Stomach (tissue), 19 donors: ENCODE measurements at places on chromosomes 11 and 22.
A peak's percentile ranks its signal among the peaks of the same experiment; 100 is the strongest.

GRCh38 chr11:26860895-26861294, 133.0 kb upstream of the FIBIN start:
- H3K4me3 ChIP-seq = no peak overlapping the region
- DNase-seq = no peak
- no peaks in the 10 kb centered on the region for H3K27me3 ChIP-seq
- H3K4me1 ChIP-seq = no peaks in the 10 kb centered on the region
- H3K27ac ChIP-seq = no peak overlapping the region

DNA sequence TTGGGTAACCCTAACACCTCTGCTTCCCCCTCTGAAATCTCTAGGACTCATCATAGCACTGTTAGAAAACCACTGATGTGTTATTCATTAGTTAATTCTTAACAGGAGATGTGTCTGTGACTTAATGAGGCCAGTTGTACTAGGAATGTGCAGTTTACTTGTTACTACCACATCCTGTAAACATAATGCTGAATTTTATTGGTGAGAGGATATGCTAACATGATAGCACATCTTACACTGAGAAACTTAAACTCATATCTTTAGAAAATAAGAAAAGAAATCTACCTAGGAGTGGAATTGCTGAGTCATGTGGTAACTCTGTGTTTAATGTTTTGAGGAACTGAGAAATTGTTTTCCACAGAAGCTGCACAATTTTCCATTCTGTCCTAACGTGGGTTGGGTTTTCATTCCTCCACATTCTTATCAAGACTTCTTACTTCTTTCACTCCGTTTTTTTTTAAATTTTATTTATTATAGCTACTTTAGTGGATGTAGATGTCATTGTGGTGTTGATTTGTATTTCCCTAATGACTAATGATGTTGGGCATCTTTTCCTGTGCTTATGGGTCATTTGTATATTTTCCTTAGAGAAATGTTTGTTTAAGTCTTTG, 33.7 kb downstream of the RNF121 start:
- H3K36me3 ChIP-seq = peaks cover 54% of the 10 kb centered on the region
- no peak overlapping the region for H3K27ac ChIP-seq
- no peak overlapping the region for H3K4me3 ChIP-seq
- H3K4me1 ChIP-seq = no peaks in the 10 kb centered on the region

- no peak overlapping the region for H3K4me3 ChIP-seq
- no peak for DNase-seq
- H3K27ac ChIP-seq = no peak overlapping the region
Measured at GRCh38 chr22:20223421-20224255, 44.5 kb downstream of the RTN4R start.

DNA sequence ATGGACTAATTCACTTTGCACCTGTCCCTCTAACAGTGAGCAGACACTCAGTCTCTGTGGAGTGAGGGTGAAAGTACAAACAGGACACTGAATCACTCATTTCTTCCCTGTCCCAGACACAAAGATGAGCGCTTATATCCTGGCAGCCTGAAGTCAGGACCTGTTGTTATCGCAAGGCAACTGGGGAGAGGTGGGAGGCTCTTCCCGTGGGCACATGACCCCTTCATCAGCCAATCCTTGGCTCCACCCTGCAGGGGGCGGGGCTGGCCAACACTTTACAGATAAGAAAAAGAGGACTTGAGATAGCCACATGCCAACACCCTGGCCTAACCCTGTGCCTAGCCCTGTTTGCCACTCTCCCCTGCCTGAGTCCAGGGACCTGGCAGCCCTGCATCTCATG, 29.5 kb upstream of the TESMIN start:
- H3K4me1 ChIP-seq = no peaks in the 10 kb centered on the region
- H3K27me3 ChIP-seq = no peaks in the 10 kb centered on the region
- peaks cover 100% of the 10 kb centered on the region for H3K36me3 ChIP-seq
- peak; percentile 87 for DNase-seq

DNA sequence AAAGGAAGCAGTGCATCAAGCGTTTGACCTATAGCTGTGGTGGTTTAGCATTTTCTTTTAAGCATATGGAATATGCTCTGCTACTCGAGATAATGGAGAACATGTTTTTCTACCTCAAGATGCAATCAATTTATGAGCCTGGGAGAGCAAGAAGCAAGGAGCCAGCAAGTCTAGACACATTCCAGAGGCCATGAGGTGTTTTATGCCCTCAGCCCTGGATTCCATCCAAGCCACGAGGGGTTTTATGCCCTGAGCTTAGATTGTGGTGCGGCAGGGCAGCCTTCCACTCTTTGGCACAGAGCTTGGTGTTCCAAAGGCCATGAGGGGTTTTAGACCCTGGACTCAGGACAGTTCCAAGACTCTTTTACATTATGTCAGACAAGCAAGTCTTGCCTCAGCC, 11.7 kb upstream of the DNAJB13 start:
- no peak for DNase-seq
- no peaks in the 10 kb centered on the region for H3K27me3 ChIP-seq
- no peak overlapping the region for H3K27ac ChIP-seq
- H3K36me3 ChIP-seq = peaks cover 3% of the 10 kb centered on the region
- H3K4me1 ChIP-seq = no peaks in the 10 kb centered on the region

DNA sequence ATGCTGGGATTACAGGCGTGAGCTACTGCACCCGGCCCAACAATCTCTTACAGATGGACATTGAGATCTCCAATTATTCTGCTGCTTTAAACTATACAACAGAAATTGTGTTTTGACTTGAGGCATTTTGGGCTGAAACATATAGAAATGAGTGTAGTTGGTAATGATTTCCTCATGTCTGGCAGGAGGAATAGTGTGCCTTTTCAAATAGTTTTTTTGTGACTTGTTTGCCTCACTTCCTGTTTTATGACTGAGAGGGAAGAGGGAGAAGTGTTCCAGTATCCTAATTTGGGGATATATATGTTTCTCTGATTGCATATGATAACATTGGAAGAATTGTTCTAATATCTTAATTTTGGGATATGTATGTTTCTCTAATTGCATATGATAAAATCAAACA, 40.2 kb downstream of the EP300 start:
- peaks cover 100% of the 10 kb centered on the region for H3K36me3 ChIP-seq
- H3K4me1 ChIP-seq = no peaks in the 10 kb centered on the region
- no peak overlapping the region for H3K27ac ChIP-seq
- H3K4me3 ChIP-seq = no peak overlapping the region
- no peak for DNase-seq

- no peaks in the 10 kb centered on the region for H3K4me1 ChIP-seq
- no peaks in the 10 kb centered on the region for H3K27me3 ChIP-seq
- no peak for DNase-seq
- H3K36me3 ChIP-seq = no peaks in the 10 kb centered on the region
- no peak overlapping the region for H3K4me3 ChIP-seq
Measured at GRCh38 chr11:131664816-131665215, 294.4 kb downstream of the NTM start.

GRCh38 chr11:130737866-130738431, 178.3 kb downstream of the SNX19 start:
- H3K4me3 ChIP-seq = no peak overlapping the region
- H3K4me1 ChIP-seq = peaks cover 10% of the 10 kb centered on the region
- no peaks in the 10 kb centered on the region for H3K36me3 ChIP-seq
- no peak overlapping the region for H3K27ac ChIP-seq
- H3K27me3 ChIP-seq = no peaks in the 10 kb centered on the region

- H3K4me1 ChIP-seq = peaks cover 10% of the 10 kb centered on the region
- no peak overlapping the region for H3K4me3 ChIP-seq
- H3K27me3 ChIP-seq = no peaks in the 10 kb centered on the region
Measured at GRCh38 chr11:93492464-93493251, 50.5 kb downstream of the SMCO4 start.

DNA sequence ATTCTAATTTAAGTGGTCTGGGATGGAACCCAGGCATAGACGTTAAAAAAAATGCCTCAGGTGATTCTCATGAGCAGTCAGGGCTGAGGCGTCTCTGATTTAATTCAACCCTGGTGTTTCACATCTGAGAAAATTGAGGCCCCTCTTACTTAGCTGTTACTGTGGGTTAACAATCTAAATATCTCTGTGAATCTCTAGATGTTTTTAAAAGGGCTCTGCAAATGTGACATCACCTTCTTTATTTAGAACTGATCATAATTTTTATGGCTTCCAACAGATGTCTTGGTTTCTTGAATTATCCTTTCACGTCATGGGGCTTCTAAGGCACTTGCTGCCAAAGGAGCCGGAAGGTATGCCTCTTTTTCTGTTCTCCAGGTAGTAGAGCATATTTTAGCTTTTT, 76.1 kb upstream of the LIN7C start:
- H3K36me3 ChIP-seq = no peaks in the 10 kb centered on the region
- H3K27me3 ChIP-seq = no peaks in the 10 kb centered on the region
- H3K4me3 ChIP-seq = no peak overlapping the region
- DNase-seq = no peak
- H3K27ac ChIP-seq = no peak overlapping the region
- H3K4me1 ChIP-seq = no peaks in the 10 kb centered on the region

DNA sequence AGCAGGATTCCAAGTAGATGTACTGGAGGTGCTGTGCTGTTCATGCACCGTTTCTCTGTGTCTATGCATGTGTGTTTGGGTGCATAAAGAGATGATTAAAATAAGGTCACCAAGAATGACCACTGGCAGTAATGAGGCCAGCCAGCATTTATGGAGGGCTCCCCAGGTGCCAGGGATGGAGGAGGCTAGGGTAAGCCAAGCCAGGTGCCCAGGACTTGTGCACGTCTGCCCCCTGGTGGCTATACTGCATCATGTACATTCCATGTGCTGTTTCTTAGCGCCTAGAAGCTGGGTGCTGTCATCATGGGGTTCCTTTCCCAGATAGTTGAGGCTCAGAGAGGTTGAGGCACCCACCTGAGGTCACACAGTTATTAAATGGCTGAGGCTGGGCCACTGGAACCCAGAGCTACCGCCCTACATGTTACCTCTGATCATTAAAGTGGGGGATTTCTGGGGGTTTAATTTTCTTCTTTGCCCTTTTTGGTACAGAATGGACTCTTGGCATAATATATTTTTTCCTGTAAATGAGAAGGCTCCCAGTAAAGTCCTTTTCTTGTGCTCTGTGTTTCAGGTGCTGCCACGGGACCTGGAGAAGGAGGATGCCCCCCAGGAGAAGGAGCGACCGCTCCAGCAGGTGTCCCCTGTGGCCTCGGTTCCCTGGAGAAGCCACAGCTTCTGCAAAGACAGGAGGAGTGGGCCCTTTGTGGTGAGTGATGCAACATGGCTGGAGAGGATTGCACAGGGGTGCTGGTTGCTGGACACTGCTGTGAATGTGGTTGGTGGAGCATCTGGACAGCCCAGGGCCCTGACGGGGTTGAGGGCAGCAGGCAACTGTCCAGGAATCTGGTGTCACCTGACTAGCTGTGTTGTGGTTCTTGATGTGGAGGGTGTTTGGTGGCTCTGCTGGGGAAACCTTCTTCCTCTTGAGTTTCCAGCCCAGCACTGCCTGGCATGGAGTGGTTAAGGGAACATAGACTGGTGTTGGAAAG, 96.4 kb downstream of the KIAA1671 start:
- H3K4me3 ChIP-seq = no peak overlapping the region
- no peaks in the 10 kb centered on the region for H3K4me1 ChIP-seq
- peaks cover 19% of the 10 kb centered on the region for H3K36me3 ChIP-seq
- no peaks in the 10 kb centered on the region for H3K27me3 ChIP-seq
- H3K27ac ChIP-seq = no peak overlapping the region

DNA sequence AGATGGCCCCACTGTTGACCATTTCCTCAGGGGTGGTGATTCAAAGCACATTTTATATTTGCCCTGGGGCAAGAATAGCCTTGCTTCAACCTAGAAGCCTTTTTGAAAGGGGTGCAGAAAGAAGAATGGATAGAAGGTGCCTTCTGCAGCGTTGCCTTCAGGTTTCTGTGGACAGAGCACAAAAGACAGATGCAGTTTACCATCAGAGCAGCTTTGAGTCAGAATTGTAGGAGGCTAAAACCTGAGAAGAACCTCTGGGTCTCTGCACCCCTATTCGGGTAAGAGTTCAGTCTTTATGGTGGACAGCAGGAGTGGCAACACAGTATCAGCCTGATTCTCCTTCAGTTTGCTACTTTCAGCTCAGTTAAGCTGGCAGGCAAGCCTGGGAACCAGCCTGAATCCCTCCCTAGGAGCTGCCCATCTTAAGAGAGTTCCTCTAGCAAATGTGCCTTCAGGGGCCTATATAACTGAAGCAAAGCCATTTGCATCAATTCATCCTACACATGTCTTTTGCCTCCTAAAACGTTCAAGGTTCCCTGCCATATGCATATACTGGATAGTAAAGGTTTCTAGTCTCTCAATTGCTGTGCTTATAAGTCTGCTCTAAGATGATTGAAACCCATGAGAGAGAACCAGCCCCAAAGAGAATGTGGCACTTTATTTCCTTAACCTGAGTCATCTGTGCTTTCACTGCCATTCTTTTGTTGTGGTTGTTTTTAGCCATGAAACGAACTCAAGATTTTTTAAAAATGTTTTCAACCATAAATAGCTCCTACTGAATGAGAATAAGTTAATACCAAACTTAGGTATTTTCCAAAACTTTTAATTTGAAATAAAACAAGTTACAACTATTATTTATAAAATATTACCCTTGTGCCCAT, 123.0 kb downstream of the TRIM44 start:
- DNase-seq = no peak
- no peak overlapping the region for H3K4me3 ChIP-seq
- no peak overlapping the region for H3K27ac ChIP-seq
- no peaks in the 10 kb centered on the region for H3K36me3 ChIP-seq
- H3K4me1 ChIP-seq = peaks cover 7% of the 10 kb centered on the region
- H3K27me3 ChIP-seq = no peaks in the 10 kb centered on the region

DNA sequence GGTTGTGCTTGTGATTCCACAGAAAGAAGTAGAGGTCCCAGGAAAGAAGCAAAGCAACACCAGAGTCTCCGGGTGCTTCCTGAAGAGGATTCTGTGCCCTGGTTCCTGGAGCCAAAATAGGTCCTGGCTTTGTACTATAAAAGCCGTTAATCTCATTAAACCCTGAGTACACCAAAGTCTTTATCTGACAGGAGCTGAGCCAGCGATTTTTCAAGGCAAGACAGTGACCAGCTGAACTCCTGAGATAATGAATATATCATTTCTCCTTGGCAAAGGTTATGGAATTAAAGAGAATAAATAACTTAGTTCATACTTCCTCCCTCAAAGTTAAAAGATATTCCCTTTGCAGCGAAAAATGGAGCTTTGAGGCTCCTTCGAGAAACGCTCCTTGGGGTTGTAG, 5.2 kb downstream of the TMEM138 start:
- H3K27me3 ChIP-seq = no peaks in the 10 kb centered on the region
- no peak for DNase-seq
- H3K27ac ChIP-seq = no peak overlapping the region
- no peak overlapping the region for H3K4me3 ChIP-seq

GRCh38 chr11:27166130-27166529, 125.5 kb downstream of the BBOX1 start:
- H3K27ac ChIP-seq = no peak overlapping the region
- no peak for DNase-seq
- H3K4me1 ChIP-seq = peaks cover under 1% of the 10 kb centered on the region
- no peaks in the 10 kb centered on the region for H3K36me3 ChIP-seq

GRCh38 chr11:55658031-55658573, 3.9 kb upstream of the OR4C6 start:
- no peaks in the 10 kb centered on the region for H3K27me3 ChIP-seq
- DNase-seq = no peak
- H3K27ac ChIP-seq = no peak overlapping the region
- no peaks in the 10 kb centered on the region for H3K36me3 ChIP-seq

- DNase-seq = no peak
- H3K36me3 ChIP-seq = no peaks in the 10 kb centered on the region
- H3K4me3 ChIP-seq = no peak overlapping the region
- peaks cover 48% of the 10 kb centered on the region for H3K27me3 ChIP-seq
- no peak overlapping the region for H3K27ac ChIP-seq
- peaks cover 21% of the 10 kb centered on the region for H3K4me1 ChIP-seq
Measured at GRCh38 chr11:117792241-117792640, 4.8 kb downstream of the DSCAML1 start.
